Natural killer cell treated with Interleukin-12 subunit alpha and Interleukin-12 subunit beta and Interleukin-15 and Interleukin-18, amount 100 ng/mL, for 72 hours (primary cell): ENCODE measurements at places on chromosomes 11 and 22.

DNA sequence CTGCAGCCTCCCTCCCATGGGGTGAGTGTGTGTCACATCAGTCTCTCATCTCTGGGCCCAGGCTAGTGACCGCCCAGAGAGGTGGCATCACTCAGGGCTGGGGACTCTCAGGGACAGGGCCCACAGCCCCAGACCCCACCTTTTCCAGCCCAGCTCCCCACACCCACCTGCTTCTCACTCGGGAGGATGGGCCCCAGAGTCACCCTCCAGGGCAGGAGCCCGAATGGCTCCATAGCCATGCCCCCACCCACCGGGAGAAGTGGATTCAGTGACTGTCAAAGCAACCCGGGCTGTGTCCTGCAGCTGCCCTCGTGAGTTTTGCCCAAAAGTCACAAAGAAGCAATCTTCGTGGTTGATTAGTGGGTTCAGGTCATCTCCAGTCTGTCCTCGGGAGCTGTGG is 26.0 kb downstream of the PARVG start:
- peak; percentile 54 for DNase-seq

- no peak for DNase-seq
Measured at GRCh38 chr22:38930512-38930911, 26.9 kb upstream of the APOBEC3A start.

- peak; percentile 81 for DNase-seq
Measured at GRCh38 chr22:45435544-45436139, 22.1 kb downstream of the RIBC2 start.

DNA sequence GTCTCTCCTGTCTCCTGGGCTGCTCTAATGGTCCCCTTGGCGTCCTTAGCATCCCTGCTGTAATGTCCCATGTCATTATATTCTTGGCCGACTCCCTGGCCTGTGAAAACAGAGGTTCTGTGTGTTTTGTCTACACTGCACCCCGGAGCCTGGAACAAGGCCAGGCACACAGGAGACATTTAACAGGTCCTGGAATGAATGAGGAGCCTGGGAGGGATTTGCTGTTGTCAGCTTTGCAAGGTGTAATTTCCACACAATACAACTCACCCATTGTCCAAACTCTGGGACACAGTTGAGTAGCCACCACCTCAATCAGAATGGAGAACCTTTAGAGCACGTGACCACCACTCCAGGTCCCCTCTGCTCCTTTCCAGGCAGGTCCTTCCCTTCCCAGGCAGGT is 14.9 kb upstream of the PDGFB start:
- DNase-seq, result no peak

DNA sequence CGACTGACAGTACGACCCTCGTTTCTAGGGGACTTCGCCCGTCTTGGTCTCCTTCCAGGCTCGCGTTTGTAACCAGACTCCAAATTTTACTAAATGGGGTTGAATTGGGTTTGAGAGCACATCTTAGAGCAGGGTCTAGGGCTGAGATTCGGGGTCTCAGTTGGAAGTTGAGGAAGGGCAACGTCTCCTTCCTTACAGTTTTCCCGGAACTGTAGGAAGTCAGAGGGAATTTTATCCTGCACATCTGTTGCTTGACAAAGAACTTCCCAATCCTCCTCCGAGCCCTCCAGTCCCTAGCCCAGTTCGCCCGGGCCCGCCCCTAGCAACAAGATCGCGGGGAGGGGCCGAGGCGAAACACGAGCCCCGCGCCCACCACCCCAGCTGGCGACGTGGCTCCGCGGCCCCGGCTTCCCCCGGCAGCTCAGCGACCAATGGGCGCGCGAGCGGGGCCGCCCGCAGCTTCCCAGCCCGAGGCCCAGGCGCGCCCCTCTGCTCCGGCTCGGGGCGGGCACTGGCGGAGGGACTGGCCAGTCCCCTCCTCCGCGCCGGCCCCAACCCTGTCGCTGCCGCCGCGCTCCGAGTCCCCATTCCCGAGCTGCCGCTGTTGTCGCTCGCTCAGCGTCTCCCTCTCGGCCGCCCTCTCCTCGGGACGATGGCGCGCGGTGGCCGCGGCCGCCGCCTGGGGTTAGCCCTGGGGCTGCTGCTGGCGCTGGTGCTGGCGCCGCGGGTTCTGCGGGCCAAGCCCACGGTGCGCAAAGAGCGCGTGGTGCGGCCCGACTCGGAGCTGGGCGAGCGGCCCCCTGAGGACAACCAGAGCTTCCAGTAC is at the start of gene RCN1:
TSS of gene RCN1 (plus strand) at position 530 of the 826 bp plus-strand sequence. CDS start at position 653, 123 bp downstream.
- peak; percentile 68 for DNase-seq

- DNase-seq, result no peak
Measured at GRCh38 chr22:38162881-38163843, 18.5 kb downstream of the PLA2G6 start.
